ENCODE measurements at places on chromosomes 4 and X.

GRCh38 chr4:154142664-154143063 is 348.9 kb downstream of the DCHS2 start:
- DNase-seq: no peak

DNA sequence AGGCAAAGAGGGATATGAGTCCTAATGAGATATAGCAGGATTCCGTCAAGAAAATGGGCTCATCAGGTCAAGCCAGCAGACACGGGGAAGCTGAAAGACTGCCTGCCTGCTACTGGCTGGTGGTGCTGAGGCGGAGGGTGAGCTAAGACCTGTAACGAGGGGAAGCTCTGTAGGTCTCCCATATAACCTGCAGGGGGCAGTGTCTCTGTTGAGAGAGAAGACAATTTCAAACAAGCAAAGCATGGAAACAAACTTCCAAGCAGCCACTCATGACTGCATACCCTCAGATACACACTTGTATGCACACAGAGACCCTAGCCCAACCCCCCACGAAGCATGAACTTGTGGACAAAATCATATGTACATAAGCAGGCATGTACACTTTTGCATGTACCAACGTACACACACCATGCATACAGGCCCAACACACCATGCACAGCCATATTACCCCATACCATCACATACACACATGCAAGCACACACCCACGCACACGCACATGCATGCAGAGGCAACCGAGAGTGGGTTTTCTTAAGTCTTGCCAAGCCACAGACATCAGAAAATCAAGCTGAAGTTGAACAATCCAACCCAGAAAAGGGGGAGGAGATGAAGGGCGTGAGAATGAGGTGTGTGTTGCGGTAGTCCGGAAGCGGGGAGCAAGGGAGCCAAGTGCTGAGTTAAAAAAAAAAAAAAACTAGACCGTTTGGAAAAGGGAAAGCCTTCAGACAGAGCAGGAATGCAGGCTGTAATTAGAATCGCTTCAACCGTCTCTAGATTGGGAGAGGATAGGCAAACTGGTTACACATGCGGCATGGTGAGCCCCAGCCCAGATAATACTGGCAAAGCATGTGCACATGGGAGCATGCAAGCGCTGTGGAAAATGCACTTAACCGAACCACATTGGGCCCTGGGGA is 71.0 kb downstream of the PJA1 start:
- peak; percentile 77 for DNase-seq

- DNase-seq: peak; percentile 12
Observed at GRCh38 chrX:48700951-48701653, 4.6 kb downstream of the SUV39H1 start.

GRCh38 chrX:19554786-19555185 is 39.5 kb upstream of the MAP3K15 start:
- DNase-seq: no peak

GRCh38 chr4:101291198-101291597 is 56.1 kb downstream of the PPP3CA start:
- no peak for DNase-seq

DNA sequence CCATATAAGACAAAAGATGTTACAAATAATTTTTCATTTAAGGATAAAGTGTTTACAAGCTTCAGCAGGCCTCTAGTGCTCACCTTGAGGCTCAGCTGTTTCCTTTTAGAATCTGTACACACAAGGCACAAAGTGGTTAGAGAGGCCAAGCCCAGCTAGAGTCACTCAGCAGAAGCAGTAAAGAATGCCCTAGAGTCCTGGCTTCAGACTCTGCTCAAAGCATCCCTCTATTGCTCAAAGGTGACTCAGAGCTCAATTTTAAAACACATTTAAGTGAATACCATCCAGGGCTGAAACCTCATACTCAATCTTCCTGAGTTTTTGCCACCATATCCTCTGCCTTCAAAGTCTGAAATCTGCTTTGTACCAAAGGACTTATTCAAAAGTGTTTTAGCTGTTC is 22.6 kb upstream of the PHF8 start:
- DNase-seq: no peak

DNA sequence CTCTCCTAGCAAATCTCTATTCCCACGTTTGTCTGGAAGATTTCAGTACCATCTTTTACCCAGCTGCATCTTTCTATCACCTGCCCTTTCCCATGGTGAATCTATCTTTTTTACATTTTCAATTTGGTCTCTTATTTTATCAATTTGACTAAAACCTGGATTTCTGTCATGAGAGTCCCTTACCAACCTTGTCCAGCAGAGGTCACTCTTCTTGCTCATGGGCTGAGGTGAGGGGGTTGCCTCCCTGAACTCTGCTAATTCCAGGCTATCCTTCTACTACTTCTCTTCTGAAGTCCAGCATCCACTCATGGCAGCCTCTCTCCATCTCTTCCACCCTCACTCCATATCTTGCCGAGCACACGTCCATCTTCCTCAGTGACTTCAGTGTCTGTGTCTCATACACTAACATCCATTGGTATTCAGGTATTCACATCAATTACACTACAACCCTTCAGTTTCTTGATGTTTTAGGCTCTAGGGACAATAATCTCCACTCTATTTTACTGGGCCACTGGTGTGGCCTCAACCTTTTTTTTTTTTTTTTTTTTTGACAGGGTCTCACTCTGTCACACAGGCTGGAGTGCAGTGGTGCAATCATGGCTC is 17.8 kb upstream of the ZNF827 start:
- DNase-seq: peak; percentile 24

DNA sequence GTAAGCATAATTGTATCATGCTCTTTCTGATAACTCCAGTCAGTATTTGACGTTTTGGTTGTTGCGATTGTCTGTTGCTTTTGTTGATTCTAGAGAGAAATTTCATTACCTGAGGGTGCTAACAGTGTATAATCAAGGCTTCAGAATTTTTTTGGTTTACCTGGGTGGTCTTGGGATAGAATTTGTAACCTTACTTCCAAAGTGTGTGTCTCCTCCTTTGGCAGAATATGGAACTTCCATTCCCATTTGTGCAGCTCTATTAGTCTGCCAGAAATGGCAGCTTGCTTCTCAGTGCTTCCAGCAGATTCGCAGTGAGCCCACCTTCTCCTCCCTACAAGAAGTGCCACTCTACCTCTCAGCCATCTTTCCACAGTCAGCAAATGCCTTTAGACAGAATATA is 5.3 kb downstream of the COPS4 start:
- DNase-seq: no peak

GRCh38 chr4:85557016-85557901 is 82.3 kb downstream of the ARHGAP24 start:
- peak; percentile 57 for DNase-seq

GRCh38 chr4:126991965-126992364 is 640.8 kb upstream of the INTU start:
- DNase-seq: no peak

DNA sequence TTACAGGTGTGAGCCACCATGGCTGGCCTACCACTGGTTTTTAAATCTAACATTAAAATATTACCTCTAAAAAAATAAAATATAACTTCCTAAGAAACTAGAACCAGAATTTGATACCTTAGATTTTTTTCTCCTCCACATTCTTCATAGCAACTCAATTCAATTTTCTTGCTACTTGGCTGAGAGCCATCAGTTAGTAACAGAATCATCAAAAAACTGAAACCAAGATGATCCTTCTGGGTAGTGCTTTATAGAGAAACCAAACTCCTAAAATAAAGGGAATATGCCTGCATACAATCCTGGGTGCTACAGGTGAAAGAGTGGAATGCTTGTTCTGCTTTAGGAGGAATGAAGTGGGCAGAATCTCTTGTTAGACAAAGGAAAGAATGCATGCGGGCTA is 64.4 kb downstream of the RPS3A start:
- DNase-seq: no peak

Measured in GM13977 (cell line).